ENCODE measurements at places on chromosomes 16 and 17.

DNA sequence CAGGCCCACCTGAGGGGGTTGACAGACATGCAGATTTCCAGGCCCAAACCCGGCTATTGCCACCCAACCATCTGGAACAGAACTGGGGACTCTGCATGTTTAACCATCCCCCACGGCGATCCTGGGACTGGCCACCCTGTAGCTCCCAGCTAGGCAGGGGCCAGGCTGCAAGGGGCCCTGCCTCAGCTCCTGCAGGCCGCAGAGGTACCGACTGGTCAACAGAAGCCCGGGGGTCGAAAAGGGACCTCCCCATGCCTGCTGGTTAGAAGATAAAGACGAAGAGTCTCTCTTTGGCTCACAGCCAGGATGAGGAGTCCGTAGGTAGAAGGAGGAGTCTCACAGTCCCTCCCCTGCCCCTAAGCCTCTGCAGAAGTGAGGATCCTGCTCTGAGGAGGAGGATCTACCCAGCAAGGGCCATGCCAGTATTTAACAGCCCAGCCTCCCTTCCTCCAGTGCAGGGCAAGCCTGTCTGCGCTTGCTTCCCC, 223.4 kb upstream of the TNRC6C start:
- peak; percentile 88 for DNase-seq

DNA sequence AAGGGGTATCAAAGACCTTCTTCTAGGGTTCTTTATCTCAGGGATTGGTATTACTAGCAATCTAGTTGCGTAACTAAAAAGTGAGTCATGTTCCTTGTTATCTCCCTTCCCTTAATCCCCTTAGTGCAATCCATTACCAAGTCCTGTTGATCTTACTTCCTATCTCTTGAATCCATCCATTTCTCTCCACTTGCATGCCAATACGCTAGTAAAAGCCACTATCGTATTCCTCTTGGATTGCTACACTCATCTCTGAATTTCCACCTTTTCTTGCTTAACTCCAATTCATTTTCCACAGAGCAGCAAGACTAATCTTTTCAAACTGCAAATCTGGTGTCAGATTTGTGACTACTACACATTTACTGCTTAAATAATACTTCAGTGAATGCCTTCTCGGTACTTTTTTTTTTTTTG, 1.8 kb upstream of the ADAT1 start:
- no peak for DNase-seq

- DNase-seq = no peak
These were observed 20.2 kb downstream of the ZFHX3 start for GRCh38 chr16:73027685-73028111.

- no peak for DNase-seq
These were observed at the start of gene TBKBP1 for GRCh38 chr17:47693731-47694580. TSS of gene TBKBP1 (plus strand) at chr17:47694161. CDS start at chr17:47696113, 1,952 bp downstream.

- no peak for DNase-seq
These were observed 1.4 kb upstream of the HS3ST3B1 start for GRCh38 chr17:14299280-14300141.

DNA sequence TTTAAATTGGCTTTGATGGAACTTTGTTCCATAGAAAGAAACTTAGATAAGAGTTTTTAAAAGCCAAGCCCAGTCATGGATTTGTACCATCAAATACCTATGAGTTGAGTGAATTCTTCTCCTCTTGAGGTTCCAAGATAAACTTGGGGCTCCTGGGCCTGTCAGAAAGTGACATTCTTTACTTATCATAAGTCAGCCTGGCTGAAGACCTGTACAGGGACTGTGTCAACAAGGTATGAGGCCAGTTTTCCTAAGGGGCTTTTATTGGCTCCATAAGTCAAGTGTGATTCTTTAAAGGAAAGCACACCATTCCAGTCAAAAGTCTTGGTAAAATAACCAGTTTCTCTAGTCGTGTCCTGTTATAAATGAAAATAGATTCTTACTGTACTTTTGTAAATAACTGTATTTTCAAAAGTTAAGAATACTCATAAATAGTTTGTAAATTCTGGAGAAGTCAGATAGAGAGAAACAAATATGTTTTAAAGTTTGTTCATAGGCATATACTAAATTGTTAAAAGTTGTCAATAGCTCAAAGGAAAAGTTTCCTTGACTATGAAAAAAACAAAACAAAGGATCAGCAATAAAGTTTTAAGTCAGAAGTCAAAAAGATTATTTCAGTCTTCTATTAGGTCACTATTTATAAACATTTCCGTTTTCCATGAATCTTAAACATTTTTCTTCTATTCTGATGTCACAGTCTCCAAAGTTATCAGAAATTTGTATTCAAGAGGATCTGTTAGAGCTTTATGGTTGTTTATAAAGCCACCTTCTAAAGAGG, 22.5 kb upstream of the MYO1D start:
- no peak for DNase-seq

- no peak for DNase-seq
These were observed 7.0 kb upstream of the NT5C start for GRCh38 chr17:75138519-75138918.

DNA sequence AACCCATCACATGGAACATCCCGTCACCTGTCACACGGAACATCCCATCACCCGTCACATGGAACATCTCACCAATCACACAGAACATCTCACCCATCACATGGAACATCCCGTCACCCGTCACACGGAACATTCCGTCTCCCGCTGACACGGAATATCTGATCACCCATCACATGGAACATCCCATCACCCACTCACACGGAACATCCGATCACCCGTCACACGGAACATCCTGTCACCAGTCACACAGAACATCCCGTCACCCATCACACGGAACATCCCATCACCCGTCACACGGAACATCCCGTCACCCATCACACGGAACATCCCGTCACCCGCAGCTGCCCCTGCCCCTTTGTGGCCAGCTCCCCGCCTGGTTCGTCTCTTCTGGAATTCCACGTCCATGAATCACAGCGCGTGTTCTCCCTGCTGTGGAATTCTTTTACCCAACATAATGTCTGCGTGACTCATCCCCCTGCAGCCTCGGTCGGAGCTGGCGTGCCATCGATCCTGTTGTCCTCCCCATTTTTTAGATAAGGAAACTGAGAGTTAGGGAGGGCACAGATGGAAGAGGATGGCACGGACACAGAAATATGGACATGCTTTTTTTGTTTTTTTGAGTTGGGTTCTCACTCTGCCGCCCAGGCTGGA, 5.6 kb downstream of the CPNE7 start:
- DNase-seq = no peak

- DNase-seq = no peak
These were observed 1.4 kb downstream of the TENT4B start for GRCh38 chr16:50154420-50154950.

DNA sequence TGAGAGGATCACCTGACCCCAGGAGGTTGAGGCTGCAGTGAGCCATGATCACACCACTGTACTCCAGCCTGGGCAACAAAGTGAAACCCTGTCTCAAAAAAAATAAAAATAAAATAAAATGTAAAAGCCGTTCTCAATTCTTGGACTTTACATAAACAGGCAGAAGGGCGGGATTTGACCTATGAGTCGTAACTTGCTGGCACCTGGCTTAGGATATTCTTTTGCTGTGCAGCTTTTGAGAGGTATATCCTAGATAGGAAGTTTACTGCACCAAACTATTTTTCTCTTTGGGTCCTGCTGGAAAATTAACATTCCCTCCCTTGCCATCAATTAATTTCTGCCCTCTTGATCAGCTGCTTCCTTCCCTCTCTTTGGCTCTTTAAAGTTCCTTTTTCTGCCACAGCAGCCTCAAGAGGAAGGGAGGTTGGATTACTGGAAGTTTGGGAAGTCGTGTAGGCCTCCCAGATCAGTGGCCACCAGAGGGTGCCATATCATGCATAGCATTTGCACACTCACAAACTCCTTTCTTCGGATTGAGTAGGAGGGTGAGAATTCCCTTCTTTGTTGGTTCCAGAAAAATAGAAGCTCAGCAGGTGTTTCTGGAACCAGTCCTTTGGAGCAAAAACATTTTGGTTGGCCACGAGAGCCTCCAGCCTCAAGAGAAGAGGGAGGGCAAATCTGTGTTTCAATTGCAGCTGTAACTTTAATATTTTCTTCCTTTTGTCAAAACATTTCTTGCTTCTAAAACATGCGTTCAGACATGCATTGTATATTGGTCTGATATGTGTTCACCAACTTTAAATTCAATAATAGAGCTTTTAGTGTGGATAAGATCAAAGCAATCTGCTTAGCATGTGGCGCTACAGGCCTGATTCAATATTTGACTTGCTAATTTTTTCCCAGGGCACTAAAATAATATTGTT, 147.3 kb downstream of the CCDC182 start:
- no peak for DNase-seq

- DNase-seq = no peak
These were observed 333.5 kb downstream of the NPIPA8 start for GRCh38 chr16:18003033-18003432.

DNA sequence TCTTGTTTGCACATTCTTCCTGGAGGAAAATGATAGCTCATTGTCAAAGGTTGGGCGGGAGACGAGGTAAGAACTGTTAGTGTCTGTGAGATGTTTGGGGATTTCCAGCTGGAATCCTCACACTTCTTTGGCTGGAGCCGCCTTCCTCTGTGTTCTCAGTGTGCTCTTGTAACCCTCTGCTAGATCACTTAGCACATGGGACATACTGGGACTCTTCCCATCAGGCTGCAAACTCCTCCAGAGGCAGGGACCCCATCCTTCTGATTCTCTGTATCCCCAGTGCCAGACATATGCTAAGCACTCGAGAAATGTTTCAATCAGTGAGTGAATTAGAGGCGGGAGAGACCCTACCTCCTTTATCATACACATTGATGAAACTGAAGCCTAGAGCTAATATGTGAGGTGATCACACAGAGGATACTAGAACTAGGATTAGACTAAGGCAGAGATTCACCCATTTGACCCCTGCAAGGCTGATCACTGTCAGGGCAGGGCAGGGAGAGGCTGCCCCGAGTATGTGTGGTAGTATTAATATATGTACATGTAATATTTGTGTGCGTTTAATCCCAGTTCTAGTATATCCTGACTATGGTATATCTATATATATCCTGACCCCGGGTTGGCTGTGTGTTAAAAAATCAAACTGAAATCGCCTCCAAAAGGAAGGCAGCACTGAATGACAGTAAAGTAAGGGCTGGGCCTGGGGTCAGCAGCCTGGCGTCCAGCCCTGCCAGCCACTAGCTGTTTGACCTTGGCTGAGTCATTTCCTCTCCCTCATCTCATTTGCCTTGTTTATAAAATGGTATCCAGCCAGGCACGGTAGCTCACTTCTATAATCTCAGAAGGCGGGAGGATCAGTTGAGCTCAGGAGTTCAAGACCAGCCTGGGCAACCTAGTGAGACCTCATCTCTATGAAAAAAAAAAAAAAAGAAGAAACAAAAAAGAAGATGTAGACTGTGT, 75.5 kb upstream of the TBX2 start:
- no peak for DNase-seq

DNA sequence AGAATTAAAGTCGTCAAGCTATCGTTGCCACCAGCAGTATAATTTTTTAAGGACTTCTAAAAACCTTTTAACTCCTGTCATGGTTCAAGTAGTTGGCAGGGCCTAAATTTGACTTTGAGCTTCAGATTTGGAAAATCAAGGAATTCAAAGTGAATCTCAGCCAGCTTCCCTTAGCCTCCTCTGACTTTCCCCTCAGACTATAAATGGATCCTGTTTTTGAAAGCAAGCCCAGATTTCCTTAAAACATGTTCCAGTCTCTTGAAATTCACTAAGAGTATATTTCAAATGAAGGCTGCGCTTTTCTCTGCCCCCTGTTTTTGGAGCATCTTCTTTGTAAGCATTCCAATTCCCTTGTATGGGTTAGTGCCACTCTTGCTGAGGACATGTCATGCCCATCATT, 101.8 kb upstream of the CDH8 start:
- no peak for DNase-seq

- DNase-seq = no peak
These were observed 31.2 kb downstream of the VAC14 start for GRCh38 chr16:70769761-70770160.

DNA sequence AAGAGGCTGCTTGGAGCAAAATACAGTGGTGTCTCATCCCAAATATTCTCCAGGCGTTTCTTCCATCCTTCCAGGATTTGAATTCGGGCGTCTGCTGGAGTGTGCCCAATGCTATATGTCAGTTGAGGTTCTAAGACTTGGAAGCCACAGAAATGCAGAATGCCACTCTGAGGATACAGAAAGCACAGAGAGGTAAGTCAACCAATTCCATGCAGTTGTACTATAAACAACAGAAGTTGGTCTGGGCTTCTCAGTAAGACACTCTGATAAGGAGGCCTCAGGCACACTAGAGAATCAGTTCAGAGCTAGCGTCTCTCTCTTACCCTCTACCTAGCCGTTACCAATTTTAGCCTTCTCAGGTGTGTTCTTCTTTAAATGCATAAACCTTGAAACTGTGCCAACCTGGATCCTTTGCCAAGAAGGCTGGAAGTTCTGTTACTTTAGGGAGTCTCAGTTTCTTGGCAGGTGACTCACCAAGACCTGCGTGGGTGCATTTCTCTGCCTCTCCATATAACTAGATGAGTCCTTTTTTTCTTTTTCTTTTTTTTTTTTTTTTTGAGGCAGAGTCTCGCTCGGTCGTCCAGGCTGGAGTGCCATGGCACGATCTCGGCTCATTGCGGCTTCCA, 15.1 kb downstream of the NQO1 start:
- no peak for DNase-seq

DNA sequence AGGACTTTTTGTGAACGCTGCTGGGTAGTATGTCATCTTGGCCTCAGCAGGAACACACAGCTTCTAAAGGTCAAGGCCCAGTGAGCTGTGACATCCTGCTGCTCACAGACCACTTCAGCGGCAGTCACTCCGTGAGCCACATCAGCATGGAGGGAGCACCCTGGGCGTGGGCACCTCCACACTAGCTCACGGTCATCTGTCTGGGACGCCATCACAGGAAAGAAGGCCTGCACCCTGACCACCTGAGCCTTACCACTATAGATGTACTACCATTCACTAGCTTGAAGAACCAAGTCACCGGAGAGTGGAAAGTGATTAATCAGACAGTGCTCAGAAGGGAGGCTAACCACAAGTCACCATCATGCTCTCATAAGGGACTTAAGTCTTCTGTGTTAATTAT, 3.3 kb downstream of the AXIN1 start:
- no peak for DNase-seq

GRCh38 chr17:80318166-80318565, 57.5 kb downstream of the RNF213 start:
- no peak for DNase-seq

GRCh38 chr17:79415365-79415764, 195.5 kb downstream of the RBFOX3 start:
- DNase-seq = no peak

DNA sequence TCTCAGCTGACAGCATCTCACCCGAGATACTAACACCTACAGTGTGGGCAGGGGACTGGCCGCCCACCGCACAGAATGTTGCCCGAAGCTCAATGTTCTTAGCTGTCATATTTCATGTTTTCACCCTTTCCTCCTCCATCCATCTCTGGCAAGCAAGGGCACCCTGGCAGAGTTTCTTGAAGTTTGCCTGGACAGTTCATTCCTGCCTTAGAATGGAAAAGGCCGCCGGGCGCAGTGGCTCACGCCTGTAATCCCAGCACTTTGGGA, 37.6 kb upstream of the TEX2 start:
- DNase-seq = no peak

- DNase-seq = no peak
These were observed 91.2 kb downstream of the RBFOX3 start for GRCh38 chr17:79519601-79520000.
